Midbrain (tissue), 1 donor: ENCODE measurements at places on chromosomes 16 and 17.

DNA sequence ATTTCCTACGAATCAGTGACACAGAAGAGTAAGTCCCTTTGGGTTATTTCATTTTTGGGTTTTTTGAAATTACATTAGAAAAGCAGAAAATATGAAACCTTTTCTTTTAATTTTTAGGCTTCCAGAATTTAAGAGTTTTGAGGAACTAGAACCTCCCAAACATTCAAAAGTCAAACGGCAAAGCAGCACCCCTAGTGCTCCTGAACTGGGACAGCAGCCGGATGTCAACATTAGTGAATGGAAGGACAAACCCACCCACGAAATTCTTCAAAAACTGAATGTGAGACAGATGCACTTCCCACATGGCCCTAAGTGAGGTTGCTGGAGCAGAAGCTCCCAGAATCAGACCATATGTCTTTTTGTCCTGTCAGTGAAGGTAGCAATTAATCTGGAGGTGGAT, 199.4 kb downstream of the PHKB start:
- no peak for DNase-seq

- no peak for DNase-seq
Measured at GRCh38 chr17:72890711-72891110, 201.8 kb downstream of the SLC39A11 start.

- DNase-seq: no peak
Measured at GRCh38 chr17:77454242-77455095, 313.7 kb downstream of the SEC14L1 start.

GRCh38 chr17:60506312-60506711, 19.7 kb downstream of the APPBP2 start:
- no peak for DNase-seq

DNA sequence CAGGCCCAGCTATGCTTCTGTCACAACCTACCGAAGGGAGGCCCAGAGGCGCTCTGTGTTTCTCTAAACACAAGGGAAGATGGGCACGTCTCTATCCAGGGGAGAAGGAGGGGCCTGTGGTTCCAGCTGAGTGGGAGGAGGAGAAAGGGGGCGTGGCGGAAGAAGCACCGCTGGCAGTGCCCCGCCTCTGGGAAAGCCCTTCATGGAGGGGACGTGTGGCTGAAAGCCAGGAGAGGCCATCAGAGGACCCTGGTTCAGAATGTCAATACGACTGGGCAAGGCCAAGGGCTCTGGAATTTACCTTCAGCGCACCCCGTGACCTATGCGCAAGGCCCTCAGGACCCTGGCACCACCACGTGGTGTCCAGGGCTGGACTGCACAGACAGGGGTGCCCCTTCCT, 12.3 kb upstream of the SLC38A8 start:
- no peak for DNase-seq

DNA sequence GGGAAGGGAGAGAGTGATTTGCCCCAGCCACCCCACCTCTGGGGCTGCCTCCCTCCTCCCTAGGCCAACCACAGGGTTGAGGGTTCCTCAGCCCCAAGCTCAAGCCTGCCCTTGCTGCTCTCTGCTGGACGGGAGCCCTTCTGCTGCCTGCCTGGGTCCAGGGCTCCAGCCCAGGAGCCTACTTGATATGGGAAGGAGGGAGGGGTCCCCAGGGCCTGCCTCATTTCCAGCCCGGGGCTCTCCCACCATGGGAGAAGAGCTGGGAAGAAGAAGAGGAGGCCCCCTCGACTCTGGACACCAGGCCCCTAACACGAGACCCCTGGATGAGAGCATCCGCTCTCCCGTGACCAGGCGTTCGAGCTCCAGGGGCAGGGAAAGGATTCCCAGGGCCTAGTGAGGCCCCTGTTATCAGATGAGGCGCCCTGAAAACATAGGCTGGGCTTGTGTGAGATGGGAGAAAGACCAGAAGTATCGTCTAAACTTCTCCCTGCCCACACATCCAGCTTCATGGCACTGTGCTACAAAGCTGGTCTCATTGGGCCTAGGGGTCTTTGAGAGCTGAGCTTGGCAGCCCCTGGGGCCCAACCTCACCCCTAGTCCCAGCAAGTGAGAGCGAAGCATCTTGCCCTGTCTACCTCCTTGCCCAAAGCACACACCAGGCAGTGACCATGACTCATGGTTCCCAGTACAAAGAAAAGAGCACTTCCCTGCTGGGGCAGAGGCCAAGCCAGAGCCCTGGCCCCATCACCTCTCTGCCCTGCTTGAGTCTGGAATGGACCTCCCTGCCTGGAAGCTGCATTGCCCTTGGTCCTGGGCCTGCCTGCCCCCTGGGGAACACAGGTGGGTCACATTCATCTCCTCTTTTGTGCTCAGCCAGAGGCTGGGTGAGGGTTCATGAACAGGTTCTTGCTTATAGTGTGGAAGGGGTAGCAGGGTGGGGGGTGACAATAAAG, 987 bp downstream of the SLC16A5 start:
- DNase-seq: no peak

- DNase-seq: no peak
Measured at GRCh38 chr17:74508156-74508555, 23.1 kb downstream of the CD300LB start.

- no peak for DNase-seq
Measured at GRCh38 chr17:68749349-68750207, 148.4 kb upstream of the FAM20A start.

- no peak for DNase-seq
Measured at GRCh38 chr17:29723278-29724047, 100.8 kb upstream of the CORO6 start.

DNA sequence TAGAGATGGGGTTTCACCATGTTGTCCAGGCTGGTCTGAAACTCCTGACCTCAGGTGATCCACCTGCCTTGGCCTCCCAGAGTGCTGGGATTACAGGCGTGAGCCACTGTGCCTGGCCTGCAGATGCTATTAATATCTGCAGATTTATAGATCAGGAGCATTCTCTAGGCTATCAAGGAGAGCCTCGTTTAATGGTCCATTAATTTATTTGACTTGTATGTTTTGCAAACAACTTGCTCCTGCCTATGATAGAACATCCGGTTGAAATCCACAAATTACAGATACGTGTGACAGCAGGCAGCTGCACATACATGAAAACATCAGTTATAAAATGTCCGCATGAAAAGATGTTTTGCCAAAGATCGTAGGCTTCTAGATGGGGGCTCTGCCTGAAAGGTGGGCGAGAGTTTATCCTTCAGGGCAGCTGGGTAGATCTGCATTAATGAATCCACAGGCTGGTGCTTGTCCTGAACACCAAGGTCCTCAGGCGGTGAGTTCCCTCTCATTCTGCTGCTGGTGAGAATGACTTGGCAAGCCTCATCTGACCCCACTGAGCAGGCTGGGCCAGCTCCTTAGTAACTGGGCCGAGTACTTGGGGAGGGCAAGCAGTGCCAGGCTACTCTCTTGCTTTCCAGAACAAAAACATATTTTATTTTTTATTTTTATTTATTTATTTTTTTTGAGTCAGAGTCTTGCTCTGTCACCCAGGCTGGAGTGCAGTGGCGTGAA, 37.1 kb upstream of the MGAT5B start:
- no peak for DNase-seq

DNA sequence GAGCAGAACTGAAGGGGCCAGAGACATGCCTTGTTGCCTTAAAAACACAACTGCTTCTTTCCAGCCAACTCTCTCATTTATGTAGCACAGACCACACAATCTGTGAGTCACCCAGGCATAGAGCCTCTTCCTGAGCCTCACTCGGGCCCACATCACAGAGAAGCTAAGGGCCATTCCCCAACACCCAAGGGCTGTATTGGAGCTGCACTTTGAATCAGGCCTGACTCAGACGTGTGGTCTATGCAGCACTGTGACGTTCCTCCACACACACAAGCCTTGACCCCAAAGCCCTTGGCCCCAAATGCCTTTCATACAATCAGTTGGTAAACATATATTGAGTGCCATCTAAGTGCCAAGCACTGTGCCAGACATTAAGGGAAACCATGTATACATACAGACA, 308.9 kb upstream of the DYNLRB2 start:
- DNase-seq: no peak
